ENCODE measurements at places on chromosomes 12 and 14. TPM values are rescaled to one million over a fixed set of nuclear protein-coding genes. Genes with fewer than 3 reads are reported as not detected.

Gene SAMD4A
- 8.3 TPM for polyA plus RNA-seq

Gene GYS2
- polyA plus RNA-seq: 0.08 TPM

Gene CLECL1
- polyA plus RNA-seq: 0.21 TPM

Gene MYRFL
- 4.0 TPM for polyA plus RNA-seq

Gene IPO8
- polyA plus RNA-seq: 52.4 TPM

Gene GPR65
- 0.34 TPM for polyA plus RNA-seq

Gene KLRC1
- 0.78 TPM for polyA plus RNA-seq

Gene AMHR2
- 0.27 TPM for polyA plus RNA-seq

Gene LRTM2
- 0.75 TPM for polyA plus RNA-seq

Gene DIO3
- 0.21 TPM for polyA plus RNA-seq

Gene KLRG1
- polyA plus RNA-seq: 1.9 TPM

Gene ASCL1
- 0.31 TPM for polyA plus RNA-seq

Gene GLIPR1L1
- polyA plus RNA-seq: 0.21 TPM

Gene IAPP
- polyA plus RNA-seq: not detected

Gene SLC10A1
- 0.15 TPM for polyA plus RNA-seq

Gene KRT78
- not detected for polyA plus RNA-seq

Gene LBHD2
- polyA plus RNA-seq: not detected

Gene WNT1
- not detected for polyA plus RNA-seq

Gene LMNTD1
- polyA plus RNA-seq: not detected

Gene KRT79
- not detected for polyA plus RNA-seq

Gene RNFT2
- polyA plus RNA-seq: 6.3 TPM

Gene ASB2
- polyA plus RNA-seq: 0.29 TPM

Gene NTS
- 6.7 TPM for polyA plus RNA-seq

Gene CELA1
- polyA plus RNA-seq: not detected

Gene KCNC2
- polyA plus RNA-seq: 0.56 TPM

Gene IGFBP6
- polyA plus RNA-seq: 13.6 TPM

Gene CD4
- polyA plus RNA-seq: 32.1 TPM

Gene RNU4-1
- polyA plus RNA-seq: not detected

Gene FRMD6
- polyA plus RNA-seq: 16.7 TPM

Gene AGAP2
- polyA plus RNA-seq: 1.5 TPM

Gene SIX4
- 5.7 TPM for polyA plus RNA-seq

Gene SYT1
- 19.0 TPM for polyA plus RNA-seq

Gene RNASE2
- 1.6 TPM for polyA plus RNA-seq

Gene FLVCR2
- 6.3 TPM for polyA plus RNA-seq

Gene FZD10
- 3.0 TPM for polyA plus RNA-seq

Gene PRB2
- polyA plus RNA-seq: not detected

Gene KRT83
- polyA plus RNA-seq: not detected

Gene BRI3BP
- polyA plus RNA-seq: 8.7 TPM

Gene GPX2
- 1.1 TPM for polyA plus RNA-seq

Gene TSPAN19
- 0.90 TPM for polyA plus RNA-seq

Gene FGD4
- 16.1 TPM for polyA plus RNA-seq

Gene EXOC3L4
- 8.3 TPM for polyA plus RNA-seq
